SK-N-SH treated with all-trans-retinoic acid at 6 μM for 48 hours (cell line): ENCODE measurements at places on chromosomes 3 and 15.

- ATAC-seq: peak; percentile 99
Observed at GRCh38 chr3:102979682-102980354, 545.0 kb downstream of the ZPLD1 start.

GRCh38 chr15:78097667-78098066 is 5.3 kb downstream of the SH2D7 start:
- no peak for ATAC-seq

- peak; percentile 33 for ATAC-seq
Observed at GRCh38 chr15:74242441-74243185, 6.5 kb downstream of the CCDC33 start.

GRCh38 chr15:66138892-66139590 is 114.5 kb downstream of the MEGF11 start:
- ATAC-seq: no peak

DNA sequence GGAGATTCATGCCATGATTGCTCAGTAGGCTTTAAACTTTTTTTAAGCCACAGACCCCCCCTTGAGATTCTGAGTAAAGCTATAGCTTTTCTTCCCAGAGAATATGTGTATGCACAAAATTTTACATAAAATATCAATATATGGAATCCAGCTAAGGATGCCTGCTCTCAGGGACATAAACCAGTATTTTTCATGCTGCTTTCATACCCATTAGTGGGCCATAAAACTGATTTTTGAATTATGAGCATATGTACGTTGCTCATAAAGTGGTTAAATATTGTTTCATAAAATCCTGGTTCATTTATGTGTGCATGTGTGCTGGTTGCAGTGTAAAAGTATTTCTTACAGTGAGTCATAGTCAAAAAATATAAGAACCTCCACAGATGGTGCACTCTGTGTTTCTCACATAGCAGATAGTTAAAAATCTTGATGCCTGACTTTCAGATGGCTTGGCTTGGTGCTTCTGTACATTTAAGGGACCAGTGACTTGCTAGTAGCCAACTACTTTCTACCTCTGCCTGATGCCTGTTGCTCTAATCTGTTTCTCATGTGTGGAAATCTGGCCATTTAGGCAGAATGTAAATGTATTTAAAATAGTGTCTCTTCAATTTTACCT is 71.9 kb downstream of the ARHGEF26 start:
- ATAC-seq: peak; percentile 45

DNA sequence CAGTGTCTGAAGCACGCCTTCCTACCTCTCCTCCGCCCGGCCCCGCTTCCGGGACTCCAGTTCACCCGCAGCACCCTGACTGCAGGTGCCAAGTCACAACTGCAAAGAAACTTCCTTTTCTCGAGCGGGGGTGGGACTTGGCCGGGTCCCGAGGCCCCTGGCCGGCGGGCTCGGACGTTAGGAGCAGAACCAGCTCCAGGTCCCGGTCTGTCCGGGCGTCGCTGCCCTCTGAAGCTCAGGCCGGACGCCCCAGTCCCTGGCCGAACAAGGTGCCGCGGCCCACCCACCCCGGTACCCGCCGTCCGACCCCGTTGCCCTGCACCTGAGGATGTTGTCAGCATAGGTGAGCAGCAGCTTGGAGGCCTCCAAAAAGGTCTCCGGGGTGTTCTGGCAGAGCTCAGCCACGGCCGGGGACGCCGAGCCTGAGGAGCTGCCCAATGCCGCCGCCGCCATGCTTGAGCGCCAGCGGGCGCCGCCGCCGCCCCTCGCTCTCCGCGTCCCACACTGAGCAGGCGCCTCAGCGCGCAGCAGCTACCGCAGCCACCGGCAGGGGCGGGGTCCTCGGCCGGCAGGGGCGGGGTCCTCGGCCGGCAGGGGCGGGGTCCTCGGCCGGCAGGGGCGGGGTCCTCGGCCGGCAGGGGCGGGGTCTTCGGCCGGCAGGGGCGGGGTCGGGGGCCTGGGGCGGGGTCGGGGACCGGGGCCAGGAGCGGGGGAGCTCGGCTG is at the start of gene NGLY1:
TSS of gene NGLY1 (minus strand) at position 506 of the 723 bp plus-strand sequence. CDS start at position 453, 53 bp downstream.
- ATAC-seq: peak; percentile 98
